GM23338 (cell line): ENCODE measurements at places on chromosomes 1 and 21.

GRCh38 chr1:193960499-193960898, 774.1 kb upstream of the B3GALT2 start:
- no peak for DNase-seq

DNA sequence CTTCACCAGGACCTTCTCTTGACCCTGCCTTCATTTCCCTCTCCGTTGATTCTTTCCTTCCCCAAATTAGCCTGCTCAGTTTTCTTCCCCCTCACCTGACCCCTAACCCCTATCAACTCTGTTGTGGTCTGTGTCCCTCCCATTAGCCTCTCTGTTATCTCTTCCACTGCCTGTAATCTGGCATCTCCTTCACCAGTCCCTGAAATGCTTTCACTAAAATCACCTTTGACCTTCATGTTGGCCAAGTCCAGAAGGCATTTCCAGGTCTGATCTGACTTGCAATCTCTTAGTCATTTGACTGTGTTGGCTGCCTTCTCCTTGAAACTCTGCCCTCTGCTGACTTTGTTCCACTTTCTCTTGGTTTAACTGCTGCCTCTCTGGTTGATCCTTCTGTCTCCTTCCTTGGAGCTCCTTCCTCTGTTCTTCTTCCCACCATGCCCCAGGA, 28.2 kb downstream of the ATP8B2 start:
- peak; percentile 36 for DNase-seq

GRCh38 chr1:111603979-111604378, 15.6 kb upstream of the RAP1A start:
- no peak for DNase-seq

- DNase-seq, result no peak
Measured at GRCh38 chr1:232271299-232271698, 358.6 kb downstream of the SIPA1L2 start.

GRCh38 chr1:6133146-6133895, 46.8 kb downstream of the CHD5 start:
- no peak for DNase-seq
